ENCODE measurements at places on chromosomes 5 and 9. TPM values are rescaled to one million over a fixed set of nuclear protein-coding genes. Genes with fewer than 3 reads are reported as not detected.

SLC27A6 gene
- polyA plus RNA-seq = 1.1 TPM

MUSK gene
- not detected for polyA plus RNA-seq

PTGDS gene
- polyA plus RNA-seq = 7.1 TPM

GNA14 gene
- polyA plus RNA-seq = 0.03 TPM

SPAAR gene
- not detected for polyA plus RNA-seq

HEMGN gene
- 137 TPM for polyA plus RNA-seq

IL7R gene
- not detected for polyA plus RNA-seq

TAF11L8 gene
- not detected for polyA plus RNA-seq

HMCN2 gene
- 0.01 TPM for polyA plus RNA-seq

TAS2R1 gene
- polyA plus RNA-seq = not detected

DNA sequence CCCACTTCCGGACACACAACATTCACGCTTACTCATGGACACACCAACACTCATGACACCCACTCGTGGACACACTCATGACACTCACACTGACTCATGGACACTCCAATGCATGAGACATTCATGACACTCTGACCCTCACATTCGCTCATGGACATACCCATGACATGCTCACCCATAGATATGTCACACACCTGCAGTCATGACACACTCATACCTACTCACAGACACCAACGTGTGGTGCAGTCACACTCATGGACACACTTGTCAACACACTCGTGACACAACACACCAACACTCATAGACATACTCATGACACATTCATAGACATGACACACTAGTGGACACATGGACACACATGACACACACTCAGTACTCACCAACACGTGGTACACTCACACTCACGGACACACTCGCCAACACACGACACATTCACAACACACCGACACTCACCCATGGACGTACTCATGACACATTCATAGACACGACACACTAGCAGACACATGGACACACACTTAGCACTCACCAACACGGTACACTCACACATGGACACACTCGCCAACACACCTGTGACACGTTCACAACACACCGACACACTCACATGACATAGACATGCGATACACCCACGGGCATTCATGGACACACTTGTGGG, 73.4 kb downstream of the PHF2 start:
- no peak for DNase-seq

- DNase-seq = no peak
These were observed 43.9 kb upstream of the ALDOB start for GRCh38 chr9:101479338-101480030.

DNA sequence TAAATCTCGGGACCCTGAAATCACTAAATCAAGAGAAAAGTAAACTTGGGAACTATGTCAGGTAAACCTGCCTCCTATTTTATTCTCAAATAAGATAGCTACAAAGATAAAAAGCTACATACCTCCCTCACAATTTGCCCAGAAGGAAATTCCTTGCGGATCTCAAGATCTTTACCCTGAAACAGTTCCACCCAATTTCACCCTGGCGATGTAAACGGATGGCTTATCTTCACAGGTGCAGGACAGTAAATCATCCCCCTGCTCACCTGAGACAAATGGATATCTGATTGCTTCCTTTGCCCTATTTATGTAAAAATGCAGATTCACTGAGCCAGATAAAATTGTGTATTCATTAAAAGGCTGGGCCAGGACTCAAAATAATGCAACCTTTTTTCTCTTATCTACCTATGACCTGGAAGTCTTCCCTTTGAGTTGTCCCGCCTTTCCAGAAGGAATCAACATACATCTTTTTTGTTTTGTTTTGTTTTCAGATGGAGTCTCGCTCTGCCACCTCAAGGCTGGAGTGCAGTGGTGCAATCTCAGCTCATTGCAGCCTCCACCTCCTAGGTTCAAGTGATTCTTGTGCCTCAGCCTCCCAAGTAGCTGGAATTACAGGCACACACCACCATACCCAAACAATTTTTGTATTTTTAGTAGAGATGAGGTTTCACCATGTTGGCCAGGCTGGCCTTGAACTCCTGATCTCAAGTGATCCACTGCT, 13.8 kb downstream of the TMEM267 start:
- no peak for DNase-seq

- DNase-seq = no peak
These were observed 217.8 kb upstream of the RASEF start for GRCh38 chr9:83280790-83281189.

GRCh38 chr5:143304836-143305475, 98.5 kb downstream of the NR3C1 start:
- DNase-seq = no peak

- DNase-seq = no peak
These were observed 111.6 kb downstream of the CMYA5 start for GRCh38 chr5:79800979-79801827.

DNA sequence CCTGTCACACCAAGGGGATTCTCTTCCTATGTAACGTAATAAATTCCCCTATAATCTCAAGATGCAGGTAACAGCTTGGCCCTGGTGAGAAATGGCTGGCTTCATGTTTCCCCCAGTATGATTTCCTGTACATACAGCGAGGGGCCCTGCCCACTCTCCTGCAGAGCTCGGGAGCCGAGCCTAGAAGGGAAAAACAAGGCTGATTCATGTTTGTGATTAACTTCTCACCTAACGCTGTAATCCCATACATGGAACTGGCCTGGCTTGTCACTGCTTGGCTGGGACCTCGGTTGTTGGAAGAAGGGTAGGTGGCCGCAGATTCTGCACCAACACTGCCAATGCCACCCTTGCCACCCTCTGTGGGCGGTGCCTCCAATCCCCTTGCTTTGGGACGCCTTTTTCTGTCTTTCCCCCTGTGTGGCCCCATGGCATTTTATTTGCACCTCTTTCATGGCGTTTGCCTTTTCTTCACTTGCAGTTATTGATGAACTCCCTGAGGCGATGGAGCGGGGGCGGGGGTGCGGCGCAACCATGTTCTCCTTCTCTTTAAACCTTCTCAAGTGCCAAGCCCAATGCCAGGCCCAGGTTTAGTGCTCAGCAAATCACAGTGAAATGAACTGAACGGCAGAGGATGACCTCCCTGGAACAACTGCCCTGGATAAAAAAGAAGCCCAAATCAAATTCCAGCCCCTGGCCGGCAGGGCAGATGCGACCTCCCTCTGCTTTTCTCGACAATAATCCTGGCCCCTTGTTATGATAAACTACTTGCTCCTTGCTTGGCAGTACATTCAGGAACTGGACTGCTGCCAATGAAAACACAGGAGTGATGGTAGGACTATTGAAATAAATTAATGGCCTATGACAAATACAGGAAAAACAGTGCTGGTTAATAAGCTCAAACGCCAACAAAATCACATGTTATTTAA, 108.1 kb downstream of the TMEM174 start:
- no peak for DNase-seq

GRCh38 chr5:78783434-78784130, 135.0 kb upstream of the LHFPL2 start:
- DNase-seq = no peak

DNA sequence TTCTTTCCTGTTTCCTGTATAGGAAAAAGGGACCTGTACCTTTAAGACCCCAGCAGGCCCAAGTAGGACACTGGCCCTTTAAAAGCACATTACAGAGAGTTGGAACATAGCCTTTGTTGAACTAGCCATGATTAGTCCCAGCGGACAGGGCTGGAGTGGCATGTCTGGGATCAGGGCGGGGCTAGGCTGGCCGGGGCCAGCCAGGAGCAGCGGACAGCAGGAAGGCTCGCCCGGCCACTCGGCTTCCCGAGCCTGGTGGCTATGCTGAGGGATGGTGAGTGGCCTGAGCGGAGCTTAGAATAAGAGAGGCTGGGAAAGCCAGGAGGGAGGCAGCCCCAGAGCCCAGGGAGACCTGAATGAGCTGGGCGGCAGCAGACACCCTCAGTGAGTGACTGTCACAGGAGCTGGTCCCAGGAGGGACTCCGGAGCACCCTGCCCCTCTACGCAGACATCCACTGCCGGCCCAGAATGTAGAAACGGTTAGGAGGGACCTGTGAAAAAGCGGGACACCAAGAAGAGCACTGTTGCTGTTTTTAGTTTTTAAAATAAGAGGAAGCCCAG, 92.1 kb downstream of the DAB2IP start:
- peak; percentile 59 for DNase-seq

DNA sequence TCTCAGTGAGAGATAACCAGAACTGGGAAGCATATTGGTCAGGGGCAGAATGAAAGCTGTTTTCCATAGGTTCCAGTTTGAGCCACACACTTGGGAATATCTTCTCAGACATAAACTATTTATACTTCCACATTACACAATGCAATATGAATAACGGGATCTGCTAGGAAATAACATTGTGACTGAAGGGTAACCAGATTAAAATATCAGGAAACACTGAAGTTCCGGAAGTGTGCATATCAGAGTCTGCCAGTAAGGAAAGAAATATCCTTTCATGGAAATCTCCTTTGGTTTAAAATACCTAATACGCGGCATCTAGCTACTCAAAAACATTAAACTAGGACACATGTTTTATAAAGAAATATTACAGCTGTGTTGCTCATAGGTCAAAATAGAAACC, 56.3 kb downstream of the ST8SIA4 start:
- no peak for DNase-seq

DNA sequence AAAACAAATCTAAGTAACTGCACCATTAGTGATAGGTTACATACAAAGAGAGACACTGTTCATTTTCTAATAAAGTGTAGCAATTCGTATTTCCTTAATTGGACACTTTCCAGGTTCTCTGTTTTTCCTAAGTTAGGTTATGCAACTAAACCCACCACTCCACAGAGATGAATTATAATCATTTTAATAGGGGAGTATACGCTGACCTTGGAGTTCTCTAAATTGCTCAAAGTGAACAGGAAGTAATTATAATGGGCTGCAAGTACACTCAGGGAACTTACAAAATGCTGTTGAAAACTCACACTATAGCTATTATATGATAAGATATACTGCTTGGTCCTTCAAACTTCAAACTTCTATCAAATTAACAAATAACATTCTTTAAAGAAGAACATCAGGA, 18.2 kb upstream of the ADCY2 start:
- DNase-seq = no peak

GRCh38 chr9:36935332-36935731, 98.7 kb downstream of the PAX5 start:
- no peak for DNase-seq

DNA sequence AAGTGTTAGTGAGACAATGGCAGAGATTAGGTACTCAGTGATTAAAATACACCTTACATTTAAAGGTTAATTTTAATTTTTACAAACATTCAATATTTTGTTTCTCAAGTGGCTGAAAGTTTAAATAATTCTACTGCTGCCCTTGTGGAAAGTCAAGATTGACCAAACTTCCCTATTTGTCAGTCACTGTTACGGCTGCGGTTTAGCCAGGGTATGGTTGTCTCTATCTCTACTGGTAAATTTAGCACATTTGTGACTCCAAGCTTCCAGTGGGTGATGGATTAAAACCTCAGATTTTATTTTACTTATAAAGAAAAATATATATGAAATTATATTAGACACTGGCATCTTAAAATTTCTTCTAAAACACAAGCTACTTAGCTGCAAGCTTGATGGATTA, 368.4 kb downstream of the CDH18 start:
- DNase-seq = no peak

GRCh38 chr5:172235827-172236736, 42.1 kb downstream of the EFCAB9 start:
- DNase-seq = no peak

- no peak for DNase-seq
These were observed 124.4 kb upstream of the GPR151 start for GRCh38 chr5:146640285-146640896.

- no peak for DNase-seq
These were observed 1020.2 kb downstream of the NR2F1-AS1 start for GRCh38 chr5:92560698-92561401.

DNA sequence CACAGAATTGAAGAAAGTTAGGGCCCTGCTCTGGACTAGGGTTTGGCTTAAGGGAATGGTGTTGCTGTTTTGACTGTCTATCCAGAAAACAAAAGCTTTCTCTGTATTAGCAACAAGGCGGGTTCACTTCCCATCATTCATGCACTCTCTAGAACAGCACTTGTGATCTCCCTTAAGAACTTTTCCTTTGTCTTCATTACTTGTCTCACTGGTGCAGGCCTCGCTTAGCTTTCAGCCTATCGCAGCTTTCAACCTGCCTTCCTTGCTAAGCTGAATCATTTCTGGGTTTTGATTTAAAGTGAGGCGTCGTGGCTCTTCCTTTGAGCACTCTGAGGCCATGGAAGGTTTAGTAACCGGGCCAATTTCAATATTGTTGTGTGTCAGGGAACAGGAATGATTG, 35.2 kb upstream of the LPCAT1 start:
- no peak for DNase-seq

DNA sequence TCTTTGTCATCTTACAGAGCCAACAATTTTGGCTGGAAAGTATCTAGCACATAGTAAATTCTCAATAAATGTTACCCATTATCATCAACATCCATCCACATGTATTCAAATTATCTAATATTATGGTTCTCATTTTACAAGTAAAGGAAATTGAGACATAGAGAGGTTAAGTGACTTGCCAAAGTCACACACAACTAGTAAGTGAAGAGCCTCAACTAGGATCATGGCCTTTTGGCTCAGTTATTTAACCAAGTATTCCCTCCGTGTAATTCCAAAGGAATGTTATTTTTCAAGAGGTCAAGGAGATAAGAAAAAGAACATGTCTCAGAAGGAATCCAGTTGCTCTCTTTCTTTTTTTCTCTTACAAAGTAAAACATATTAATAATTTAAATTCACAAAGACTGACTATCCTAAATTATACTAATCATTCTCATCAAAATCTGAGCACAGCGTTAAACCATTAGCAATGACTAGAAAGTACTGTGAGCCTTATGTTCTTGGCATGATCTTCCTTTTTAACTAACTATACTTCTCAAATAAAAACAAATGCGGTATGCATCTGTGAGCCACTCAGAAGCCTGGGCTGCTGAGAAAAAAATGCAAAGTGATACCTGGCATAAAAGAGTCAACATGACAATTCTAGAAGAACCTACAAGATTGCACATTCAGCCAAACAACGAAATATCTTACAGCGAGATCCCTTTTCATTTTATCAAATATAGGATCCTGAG, 350.9 kb downstream of the GLIS3 start:
- no peak for DNase-seq

All from K562 (cell line).